ENCODE measurements at places on chromosomes 7 and 10.
A peak's percentile ranks its signal among the peaks of the same experiment; 100 is the strongest.

GRCh38 chr7:32588657-32589056 is 93.4 kb downstream of the AVL9 start:
- DNase-seq = no peak

DNA sequence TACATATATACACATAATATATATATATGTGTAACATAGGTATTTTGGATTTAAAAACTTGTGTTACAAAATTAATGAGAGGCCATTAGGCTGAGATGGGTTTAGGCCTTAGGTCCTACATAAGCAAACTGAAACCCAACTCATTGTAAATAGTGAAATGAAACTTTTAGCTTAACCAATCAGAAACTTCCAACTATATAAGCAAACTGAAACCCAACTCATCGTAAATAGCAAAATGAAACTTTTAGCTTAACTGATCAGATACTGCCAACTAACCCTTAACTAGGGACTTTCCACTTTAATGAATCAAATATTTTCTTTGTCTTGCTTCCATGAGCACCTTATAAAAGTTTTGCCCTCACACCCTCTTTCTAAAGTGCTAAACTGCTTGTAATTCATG is 17.3 kb upstream of the SAMD9L start:
- no peak for DNase-seq

GRCh38 chr10:132588301-132589013 is 50.9 kb downstream of the INPP5A start:
- DNase-seq = peak; percentile 79

GRCh38 chr7:46257761-46258448 is 336.8 kb upstream of the IGFBP3 start:
- DNase-seq = no peak

- no peak for DNase-seq
Observed at GRCh38 chr10:127351542-127351941, 155.2 kb upstream of the INSYN2A start.

- DNase-seq = no peak
Observed at GRCh38 chr7:157684157-157684908, 347.5 kb downstream of the DNAJB6 start.

DNA sequence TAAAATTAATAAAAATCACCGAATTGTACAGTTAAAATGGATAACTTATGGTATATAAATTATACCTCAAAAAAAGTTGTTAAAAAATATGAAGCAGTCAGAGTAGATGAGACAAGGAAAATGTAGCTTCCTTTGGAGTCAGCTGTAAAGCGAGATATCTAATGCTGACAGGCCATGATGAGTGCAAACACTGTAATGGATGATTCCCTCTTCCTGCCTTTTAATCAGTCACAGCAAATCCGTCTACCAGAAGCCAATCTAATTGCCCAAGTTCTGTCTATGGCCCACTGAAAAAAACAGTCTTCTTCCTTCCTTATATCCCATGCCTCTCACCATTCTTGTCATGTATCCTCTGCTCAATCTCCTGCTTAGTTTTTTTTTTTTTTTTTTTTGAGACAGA is 59.9 kb upstream of the DNAJB12 start:
- no peak for DNase-seq

DNA sequence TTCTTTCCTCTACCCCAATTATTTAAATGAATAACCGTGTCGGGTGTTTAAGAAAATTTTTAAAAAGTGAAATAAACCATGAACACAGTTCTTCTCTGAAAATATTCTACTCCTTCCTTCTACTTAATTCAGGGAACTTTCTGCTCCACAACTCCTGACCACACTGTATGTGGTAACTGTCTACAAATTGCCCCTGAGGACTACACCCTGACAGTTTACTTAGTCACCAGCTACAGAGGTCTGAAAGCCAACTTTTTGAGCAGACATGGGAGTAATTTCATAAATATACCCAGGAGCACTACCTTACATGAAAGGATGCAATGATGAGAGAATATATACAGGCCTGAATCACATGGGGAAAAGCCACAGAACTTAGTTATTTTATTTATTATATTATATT is 523.2 kb upstream of the SORCS1 start:
- peak; percentile 1 for DNase-seq

DNA sequence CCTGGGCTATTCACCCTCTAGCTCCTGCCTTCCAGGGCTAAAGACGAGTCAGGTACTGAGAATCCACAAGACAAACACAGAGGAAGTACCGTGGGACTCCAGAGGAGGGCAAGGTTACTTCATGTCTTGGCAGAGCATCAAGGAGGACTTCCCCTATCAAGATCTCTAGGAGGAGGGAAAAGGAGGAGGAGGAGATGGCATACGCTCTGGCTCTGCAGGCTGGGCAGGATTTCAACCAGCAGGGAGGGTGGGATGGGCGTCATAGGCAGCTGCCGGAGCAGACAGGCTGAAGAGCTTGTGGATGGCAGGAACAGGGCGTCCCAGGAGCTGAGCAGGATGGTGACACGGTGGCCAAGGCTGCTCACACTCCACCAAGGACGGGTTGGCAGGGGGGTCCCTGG is 21.3 kb downstream of the MDH2 start:
- DNase-seq = no peak

GRCh38 chr10:86667421-86668181 is 710 bp upstream of the LDB3 start:
- DNase-seq = no peak

DNA sequence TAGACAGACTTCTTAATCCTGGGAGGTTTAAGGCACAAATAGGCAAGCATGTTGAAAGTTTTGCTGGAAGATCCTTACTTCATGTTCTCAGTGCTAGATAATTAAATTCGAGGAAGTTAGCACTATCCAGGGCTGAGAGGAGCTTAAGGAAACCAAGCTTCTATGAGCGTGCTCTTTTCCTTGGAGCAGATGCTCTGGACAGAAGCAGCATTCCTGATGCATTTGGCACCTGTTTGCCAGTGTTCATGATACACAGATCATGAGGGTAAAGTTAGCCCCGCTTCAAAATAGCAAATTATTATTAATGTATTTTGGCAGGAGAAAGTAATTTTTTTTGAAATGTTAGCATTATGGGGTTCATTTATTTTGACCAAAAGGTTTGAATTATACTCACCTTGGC is 9.4 kb downstream of the HDAC9 start:
- no peak for DNase-seq

- DNase-seq = peak; percentile 53
Observed at GRCh38 chr7:5997210-5997808, 11.5 kb downstream of the PMS2 start.

DNA sequence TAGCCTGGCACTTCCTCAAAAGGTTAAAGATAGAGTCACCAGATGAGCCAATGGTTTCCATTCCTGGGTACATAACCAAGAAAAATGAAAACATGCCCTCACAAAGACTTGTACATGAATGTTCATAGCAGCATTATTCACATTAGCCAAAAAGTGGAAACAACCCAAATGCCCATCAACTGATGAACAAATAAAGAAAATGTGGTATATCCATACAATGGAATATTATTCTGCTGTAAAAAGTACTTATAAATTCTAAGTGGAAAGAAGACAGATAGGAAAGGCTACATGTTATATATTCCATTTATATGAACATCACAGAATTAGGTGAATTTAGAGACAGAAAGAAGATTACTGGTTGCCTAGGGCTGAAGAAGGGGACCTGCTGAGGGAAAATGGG is 10.7 kb upstream of the SLC16A9 start:
- DNase-seq = no peak

DNA sequence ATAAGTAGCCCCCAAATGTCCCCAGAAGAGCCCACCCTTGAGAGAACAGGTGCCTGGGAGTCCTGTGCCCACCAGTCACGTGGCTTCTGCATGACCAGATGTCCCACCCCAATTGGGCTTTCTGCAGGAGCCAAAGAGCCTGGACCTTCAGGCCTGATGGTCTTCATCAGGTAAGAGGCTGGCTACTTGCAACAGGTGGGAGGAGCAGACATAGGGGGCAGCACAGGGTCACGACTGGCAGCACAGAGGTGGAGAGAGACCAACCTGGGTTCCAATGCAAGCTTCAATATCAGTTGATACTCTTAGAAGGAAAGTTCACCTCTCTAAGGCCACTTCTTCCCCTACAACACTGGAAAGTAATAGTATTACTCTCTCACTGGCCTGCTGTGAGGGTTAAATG is 288.0 kb downstream of the ELMO1 start:
- no peak for DNase-seq

- DNase-seq = no peak
Observed at GRCh38 chr7:40866601-40867000, 731.8 kb downstream of the SUGCT start.

DNA sequence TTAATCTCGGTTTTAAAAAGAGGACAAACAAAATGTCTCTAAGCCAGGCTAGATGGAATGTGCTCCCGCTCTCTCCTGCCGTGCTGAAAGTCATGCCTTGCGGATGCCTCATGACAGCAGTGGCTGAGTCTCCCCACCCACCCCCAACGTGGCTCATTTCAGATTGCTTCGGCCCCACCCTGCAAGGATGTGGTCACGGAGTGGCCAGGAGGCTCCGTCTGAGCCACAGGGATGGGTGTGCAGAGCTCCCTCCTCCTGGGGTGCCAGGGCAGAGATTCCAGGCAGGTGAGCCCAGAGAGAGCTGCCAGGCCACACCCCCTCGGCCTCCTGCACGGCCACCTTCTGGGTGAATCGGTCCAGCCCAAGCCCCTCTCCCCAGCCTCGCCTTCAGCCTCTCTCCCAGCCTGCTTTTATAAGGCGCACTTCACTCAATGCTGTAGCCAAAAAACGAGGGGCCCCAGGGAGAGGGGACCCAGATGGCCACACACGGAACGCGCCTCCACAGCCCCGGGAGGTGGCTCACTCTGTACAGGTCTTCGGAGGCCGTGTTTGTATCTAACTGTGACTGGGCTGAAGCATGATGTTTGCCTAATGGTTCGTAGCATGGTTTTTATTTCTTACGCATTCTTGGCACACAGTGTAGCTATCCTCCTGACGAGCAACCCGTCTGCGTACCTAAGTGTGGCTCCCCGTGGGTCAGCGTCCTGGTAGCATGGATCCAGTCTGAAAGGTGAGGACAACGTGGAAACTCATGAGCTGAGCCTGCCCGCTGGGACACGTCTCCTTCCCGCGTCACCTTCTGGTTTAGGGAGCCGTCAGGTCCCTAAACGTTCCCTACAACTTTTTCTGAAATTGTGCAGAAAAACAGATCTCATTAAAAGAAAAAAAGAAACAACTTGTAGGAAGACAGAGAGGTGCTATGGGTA is 413.8 kb upstream of the FOXK1 start:
- no peak for DNase-seq

- DNase-seq = no peak
Observed at GRCh38 chr7:45410893-45411292, 163.3 kb upstream of the ADCY1 start.

- DNase-seq = no peak
Observed at GRCh38 chr7:110142939-110143526, 947.9 kb upstream of the LRRN3 start.

DNA sequence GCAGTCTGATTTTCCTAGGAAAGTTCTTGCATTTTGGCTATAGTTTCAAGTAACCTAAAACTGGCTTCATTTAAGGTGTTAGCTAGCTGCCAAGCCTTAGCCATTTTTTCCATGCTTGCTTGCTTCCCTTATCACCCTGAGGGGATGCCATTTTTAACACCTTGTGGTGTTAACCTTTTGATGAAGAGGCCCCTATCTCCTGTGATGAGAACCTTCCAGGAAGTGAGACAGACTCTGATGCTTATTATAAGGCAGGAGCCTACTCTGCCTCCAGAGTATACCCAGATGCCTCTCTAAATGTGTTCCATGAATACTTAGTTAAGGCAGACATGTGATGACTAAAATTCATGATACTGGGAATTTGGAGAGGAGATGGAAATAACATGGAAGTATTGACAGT is 4.9 kb upstream of the VWA2 start:
- DNase-seq = no peak

GRCh38 chr7:38833329-38833728 is 75.7 kb downstream of the VPS41 start:
- no peak for DNase-seq

GRCh38 chr10:123274306-123275135 is 120.3 kb downstream of the BUB3 start:
- no peak for DNase-seq

DNA sequence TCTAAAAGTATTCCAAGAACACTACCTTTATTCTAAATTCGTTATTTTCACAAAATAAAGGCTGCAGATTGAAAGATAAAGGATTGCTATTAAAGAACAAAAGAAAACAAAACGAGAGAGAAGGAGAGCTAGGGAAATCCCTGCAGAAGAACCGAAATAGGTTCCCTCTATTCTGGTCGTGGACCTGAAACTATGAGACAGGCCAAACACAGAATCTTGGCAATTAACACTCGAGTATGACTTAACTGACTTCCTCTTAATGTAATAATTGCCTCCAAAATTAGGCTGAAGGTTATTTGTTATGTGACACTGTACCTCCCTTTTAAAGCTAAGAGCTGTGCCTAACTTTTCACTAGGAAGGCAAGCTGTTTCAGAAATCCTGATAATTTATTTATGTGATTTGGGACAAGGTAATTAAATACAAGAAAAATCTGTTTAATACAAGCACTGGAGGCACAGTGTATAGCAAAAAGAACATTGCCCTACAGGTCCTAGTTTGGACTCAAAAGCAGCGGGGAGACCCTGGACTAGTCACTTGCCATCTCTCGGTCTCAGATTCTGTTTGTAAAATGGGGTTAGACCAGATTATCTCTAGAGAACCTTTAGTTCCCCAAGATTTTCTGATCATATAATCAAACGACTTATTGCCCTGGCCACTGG is 11.6 kb downstream of the NAMPT start:
- DNase-seq = no peak

DNA sequence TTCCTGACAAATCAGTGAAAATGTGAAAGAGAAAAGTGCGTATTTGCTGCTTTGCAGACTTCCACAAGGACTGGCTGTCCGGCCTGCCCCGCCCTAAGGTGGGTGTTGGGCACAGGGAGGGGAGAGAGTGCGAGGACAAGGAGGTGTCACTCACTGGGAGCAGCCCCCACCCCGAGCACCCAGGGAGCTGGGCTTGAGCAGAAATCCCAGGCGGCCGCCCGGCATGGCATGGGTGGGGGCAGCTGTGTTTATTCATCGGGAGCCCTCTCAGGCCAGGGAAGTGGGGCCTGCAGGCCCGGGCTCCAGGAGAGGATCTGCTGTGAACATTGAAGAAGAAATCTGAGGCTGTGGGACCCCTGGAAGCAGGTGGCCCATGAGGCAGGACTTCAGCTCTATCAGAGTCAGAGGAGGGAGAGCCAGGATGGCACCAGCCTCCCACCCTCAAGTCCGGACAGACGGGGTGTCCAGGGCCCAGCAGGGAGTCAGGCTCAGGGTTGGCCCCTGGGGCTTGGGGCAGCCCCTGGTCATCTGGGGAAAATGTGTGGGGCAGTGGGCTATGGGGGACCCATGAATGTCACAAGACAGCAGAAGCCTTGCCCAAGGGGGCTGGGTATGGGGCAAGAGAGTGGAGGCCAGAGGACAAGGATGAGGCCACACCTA is 164.4 kb upstream of the PPP2R2D start:
- DNase-seq = no peak
